Sciatic nerve (tissue), 2 donors: ENCODE measurements at places on chromosomes 11 and 22. TPM values are rescaled to one million over a fixed set of nuclear protein-coding genes. Genes with fewer than 3 reads are reported as not detected.

- DNase-seq, result no peak
Measured at GRCh38 chr11:76007166-76007565, 192.2 kb downstream of the UVRAG start.

DNA sequence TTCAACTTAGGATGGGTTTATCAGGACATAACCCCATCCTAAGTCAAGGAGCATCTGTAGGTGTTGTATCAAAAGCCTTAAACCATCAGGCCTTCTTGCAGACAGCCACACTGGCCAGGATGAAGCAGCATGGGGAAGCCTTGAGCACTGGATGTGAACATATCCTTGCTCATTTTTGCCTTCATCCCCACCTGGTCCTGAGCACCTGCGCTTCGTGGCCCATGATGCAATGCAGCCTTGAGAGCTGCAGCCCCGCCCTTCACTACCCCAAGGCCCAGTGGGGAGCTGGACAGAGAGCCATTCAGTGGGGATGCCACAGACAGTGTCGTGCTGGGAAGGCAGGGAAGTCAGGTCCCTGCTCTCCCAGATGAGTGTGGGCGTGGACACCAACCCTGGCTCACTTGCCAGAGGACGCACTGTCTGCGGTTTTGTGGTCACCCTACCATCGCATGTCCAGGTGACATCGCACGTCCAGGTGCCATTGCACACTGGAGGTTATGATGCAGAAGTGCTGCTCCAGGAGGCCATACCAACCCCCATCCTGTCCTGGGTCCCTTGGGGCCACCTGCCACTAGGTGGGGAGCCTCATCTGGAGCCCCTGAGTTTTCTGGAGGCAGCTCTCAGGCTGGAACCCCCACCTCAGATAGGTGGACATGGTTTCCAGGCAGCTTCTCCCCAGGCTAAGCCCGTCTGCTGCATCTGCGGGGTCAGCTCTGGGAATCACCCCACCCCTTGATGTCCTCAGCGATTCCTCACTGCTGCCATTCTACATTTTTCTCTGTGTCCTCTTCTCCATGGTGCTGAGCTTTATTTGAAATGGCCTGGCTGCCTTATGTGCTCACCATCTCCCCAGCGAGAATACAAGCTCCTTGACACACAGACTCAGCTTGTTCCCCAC lies 14.4 kb downstream of the GNAZ start:
- DNase-seq, result no peak

Gene SCGB2A2
- not detected for total RNA-seq

GRCh38 chr11:115869780-115870431 lies 365.7 kb upstream of the CADM1 start:
- no peak for DNase-seq

DNA sequence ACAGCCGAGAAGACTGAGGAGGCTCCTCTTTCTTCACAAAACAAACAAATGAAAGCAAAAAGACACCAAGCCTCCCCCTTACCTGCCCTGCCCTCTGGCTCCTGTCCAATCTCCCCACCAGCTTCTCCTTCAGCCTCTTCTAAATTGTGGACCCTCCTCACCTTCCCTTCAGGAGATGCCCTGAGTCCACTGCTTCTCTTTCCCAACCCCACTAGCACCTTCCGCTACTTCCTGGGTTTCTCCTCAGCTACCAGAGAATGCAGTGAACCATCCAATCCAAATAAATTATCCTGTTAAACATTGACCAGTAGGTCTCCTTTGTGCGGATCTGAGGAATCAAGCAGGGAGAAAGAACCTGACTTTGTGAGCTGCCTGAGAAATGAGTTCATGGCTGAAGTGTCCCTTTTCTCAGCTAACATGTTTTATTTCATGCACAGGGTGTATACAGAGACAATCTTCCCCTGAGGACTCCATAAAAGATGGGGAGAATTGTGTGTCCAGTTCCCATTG lies 63.2 kb upstream of the VPREB1 start:
- DNase-seq, result no peak

DNA sequence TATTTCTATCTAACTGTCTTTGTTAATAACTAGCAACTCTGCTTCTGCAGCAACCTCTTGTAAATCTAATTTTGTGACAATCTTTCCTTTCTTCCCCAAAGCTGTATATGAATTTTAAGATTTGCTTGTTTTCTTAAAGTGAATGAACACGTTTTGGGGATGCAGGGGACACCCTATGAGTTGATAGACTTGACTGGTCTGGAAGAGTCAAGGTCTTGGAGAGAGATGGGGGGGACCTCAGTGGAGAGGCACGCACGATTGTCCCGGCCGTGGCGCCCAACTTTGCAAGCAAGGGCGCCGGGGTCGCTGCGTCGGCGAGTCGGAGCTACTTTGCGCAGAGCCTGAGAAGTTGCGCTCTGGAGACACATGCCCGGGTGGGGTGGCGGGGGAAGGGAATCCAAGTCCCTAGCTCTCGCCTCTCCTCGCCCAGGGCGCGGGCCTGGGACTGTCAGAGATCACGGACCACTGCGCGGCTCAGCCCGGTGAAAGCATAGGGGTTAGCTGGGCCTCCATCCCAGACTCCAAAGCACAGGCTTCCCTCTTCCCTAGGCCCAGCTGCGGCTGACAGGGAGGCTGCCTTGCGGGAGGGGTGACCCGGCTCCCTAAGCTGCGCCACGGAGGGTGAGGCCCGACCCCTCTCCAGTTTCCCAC lies 854 bp downstream of the ABCC8 start:
- DNase-seq, result no peak

GRCh38 chr11:44529895-44530412 lies 35.5 kb upstream of the CD82 start:
- no peak for DNase-seq

Gene RPLP2
- 1,209 TPM for total RNA-seq

- DNase-seq, result no peak
Measured at GRCh38 chr11:119610836-119611426, 118.1 kb downstream of the NECTIN1 start.

DNA sequence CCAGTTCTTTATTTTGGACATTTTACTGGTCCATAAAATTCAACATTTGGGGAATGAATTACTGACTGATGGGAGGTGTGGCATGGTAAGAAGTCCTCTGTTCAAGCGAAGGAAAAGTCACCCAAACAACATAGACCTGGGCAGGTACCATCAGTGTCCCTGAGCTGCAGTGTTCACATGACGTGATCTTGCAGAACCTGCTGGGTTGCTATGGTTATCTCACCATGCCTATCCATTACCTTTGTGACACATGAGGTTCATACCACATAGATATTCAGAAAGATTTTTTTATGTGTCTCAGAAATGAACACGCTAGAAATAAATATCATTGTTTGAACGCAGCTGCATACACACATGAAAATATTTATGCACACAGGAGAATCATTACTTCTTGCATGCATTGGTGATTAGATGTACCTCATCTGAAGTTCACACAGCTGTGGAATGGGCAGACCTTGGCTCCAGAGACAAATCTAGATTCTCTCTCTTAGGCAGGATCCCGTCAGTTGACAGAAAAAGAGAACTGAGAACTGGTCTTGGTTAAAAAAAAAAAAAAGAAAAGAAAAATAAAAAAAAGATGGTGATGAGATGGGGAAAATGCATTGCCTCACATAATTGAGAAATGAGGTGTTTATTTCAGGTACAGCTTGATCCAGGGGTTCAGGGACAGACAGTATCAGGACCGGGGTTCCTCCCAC lies 21.4 kb upstream of the RCN1 start:
- no peak for DNase-seq

Gene ANKK1
- 0.98 TPM for total RNA-seq

Gene FERMT3
- 20.7 TPM for total RNA-seq

GRCh38 chr11:130711193-130711592 lies 205.1 kb downstream of the SNX19 start:
- DNase-seq, result no peak

GRCh38 chr22:28074526-28074925 lies 155.5 kb upstream of the PITPNB start:
- no peak for DNase-seq

DNA sequence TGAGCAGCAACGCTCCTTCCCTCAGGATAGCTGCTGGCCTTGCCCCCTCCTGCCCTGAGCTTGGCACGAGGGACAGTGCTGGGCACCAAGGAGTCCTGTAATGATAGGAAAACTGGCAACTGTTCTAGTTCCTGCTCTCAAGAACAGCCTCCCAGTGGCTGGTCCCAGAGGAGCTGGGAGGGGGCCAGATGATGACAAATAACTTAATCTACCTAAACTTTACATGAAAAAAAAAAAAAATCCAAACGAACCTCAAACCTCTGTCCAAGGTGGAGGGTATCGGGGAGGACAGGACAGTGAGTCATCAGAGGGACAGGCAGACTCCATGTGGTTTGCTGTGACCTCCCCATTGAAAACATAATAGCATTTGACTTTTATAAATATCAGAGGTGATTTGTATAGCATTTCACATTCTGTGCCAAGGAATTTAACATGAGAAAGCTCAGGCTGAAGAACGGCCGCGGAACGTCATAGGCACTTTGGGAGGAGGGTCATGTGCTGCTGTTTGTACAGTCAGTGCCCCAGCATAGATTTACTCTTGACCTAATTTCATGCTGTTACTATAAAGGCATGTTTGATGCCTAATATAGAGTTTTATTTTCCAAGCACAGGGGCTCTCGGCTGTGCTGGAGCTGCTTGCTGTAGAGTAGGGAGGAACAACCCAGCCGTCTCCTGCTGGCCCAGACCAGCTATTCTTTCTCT lies 98.2 kb upstream of the NNMT start:
- DNase-seq, result no peak

Gene GPHA2
- not detected for total RNA-seq

DNA sequence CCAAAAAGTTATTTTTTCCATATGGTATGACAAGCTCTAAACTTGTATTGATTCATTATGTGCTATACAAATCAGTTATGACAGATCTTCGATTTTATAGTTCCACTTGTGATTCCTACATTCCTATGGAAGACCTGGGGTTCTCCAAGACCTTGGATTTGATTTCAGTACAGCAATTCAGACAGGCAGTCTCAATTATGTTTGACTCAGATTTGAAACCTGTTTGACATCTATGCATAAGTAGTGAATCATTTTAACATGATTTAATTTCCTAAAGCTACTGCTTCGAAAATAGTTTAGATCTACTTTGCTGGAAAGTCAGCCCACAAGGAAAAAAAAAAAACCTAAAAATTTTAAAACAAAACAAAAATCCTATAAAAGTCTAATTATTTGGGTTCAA lies 820.4 kb downstream of the LUZP2 start:
- DNase-seq, result no peak

Gene RNH1
- 134 TPM for total RNA-seq

Gene TMEM258
- total RNA-seq, result 96.6 TPM

Gene CHADL
- 13.1 TPM for total RNA-seq

DNA sequence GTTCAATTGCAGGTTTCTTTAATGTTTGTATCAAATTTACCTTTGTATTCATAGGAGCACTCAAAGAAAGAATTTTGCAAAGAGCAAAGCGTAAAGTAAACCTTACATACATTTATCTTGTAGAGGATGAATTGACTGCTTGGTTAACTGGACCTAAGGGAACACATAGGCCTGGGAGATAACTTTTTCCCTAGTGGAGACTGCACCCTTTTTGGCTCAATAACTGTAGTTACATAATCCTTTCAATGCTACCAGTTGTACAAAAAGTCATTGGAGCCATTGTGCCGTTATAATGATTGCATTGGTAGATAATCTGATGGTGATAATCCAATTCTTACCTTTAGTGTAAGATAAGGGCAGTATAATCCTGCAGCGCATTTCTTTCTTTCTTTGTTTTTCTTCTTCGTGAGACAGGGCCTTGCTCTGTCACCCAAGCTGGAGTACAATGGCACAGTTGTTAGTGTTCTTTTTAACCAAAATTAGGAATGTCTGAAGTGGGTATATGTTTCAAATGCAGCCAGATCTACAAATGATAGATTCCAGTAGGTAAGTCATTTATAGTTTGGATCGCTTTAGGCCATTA lies 18.3 kb downstream of the ATG13 start:
- no peak for DNase-seq

DNA sequence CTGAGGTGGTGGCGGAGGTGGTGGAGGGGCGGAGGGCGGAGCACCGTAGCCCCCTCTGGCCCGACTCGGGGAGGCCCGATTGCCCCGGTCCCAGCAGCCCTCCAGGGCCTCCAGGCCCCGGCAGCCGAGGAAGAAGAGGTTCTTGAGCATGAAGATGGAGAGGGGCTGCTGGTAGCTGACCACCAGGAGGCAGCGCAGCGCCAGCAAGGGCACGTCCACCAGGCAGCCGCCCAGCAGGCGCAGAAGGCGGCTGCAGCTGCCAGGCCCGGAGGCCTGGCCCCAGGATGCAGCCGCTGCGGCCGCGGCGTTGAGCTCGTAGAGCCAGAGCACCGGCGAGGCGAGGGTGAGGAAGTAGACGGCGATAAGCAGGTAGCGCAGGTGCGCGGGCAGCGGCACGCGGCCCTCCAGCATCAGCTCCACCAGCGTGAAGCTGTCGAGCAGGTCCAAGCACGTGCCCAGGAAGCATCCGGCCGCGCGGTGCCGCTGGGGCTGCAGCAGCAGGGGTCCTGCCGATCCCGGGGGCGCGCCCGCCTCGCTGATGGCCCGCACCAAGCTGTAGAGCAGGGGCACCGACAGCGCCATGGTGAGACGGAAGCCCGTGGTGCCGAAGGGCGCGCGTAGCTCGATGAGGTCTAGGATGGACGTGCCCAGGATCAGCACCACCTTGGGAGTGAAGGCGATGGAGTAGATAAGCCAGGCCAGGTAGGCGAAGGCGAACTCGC lies 1.5 kb downstream of the TMEM121B start:
- DNase-seq, result no peak

DNA sequence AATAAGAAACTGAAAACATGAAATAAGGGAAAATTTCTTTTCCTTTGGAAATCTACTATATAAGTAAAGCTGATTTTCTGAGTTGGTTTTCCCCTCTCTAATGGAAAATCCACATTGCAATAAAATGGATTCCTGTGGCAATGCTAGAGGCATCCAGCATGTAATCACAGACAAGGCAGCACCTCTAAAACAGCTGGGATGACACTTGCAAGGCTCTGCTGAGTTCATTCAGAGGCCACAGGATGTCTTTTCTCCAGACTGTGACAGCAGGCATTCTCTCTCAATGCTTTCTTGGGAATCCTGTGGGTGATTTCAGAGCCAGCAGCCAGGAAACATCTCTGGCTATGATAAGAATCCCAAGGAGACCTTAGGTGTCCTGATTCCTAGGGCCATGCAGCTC lies 201.3 kb upstream of the BLID start:
- no peak for DNase-seq

DNA sequence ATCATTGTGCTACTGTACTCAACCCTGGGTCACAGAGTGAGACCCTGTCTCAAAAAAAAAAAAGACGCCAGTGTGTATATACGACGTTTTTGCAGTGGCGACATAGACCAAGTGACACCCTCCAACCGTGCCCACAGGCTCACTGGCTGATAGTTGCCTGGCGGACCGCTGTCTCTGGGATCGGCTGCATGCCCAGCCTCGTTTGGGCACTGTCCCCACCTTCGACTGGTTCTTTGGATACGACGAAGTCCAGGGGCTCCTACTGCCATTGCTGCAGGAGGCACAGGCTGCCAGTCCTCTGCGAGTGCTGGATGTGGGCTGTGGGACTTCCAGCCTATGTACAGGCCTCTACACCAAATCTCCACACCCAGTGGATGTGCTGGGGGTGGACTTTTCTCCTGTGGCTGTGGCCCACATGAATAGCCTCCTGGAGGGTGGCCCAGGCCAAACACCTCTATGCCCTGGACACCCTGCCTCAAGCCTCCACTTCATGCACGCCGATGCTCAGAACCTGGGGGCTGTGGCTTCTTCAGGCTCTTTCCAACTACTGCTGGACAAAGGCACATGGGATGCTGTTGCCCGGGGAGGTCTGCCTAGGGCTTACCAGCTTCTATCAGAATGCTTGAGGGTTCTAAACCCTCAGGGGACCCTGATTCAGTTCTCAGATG lies 1.3 kb downstream of the CSKMT start:
- DNase-seq, result no peak

GRCh38 chr22:29539105-29539504 lies 14.5 kb downstream of the THOC5 start:
- no peak for DNase-seq
